ENCODE measurements at places on chromosomes 1 and 21. TPM values are rescaled to one million over a fixed set of nuclear protein-coding genes. Genes with fewer than 3 reads are reported as not detected.

The KRTAP11-1 gene
- not detected for total RNA-seq

The F11R gene
- 0.78 TPM for total RNA-seq

The RYR2 gene
- 0.43 TPM for total RNA-seq

The RNU1-3 gene
- under 0.01 TPM for total RNA-seq

The USH2A gene
- under 0.01 TPM for total RNA-seq

The RPS6KA1 gene
- total RNA-seq, result 4.2 TPM

The FAM167B gene
- 3.0 TPM for total RNA-seq

The PLA2G2D gene
- total RNA-seq, result not detected

The PTPN22 gene
- 8.6 TPM for total RNA-seq

The RPE65 gene
- not detected for total RNA-seq

The CHAF1B gene
- 4.1 TPM for total RNA-seq

The FAM110D gene
- total RNA-seq, result not detected

The CR2 gene
- total RNA-seq, result not detected

The MED8 gene
- 47.9 TPM for total RNA-seq

The RORC gene
- 0.39 TPM for total RNA-seq

The MIXL1 gene
- total RNA-seq, result not detected

The ZMYND12 gene
- total RNA-seq, result 2.2 TPM

The CYP2J2 gene
- 0.54 TPM for total RNA-seq

The USP33 gene
- total RNA-seq, result 105 TPM

The TAL1 gene
- 0.22 TPM for total RNA-seq

The FNDC5 gene
- 0.91 TPM for total RNA-seq

The CAMK2N1 gene
- 0.65 TPM for total RNA-seq

The RGS16 gene
- total RNA-seq, result 17.2 TPM

The PTPRF gene
- 22.5 TPM for total RNA-seq

The ATP5PB gene
- 342 TPM for total RNA-seq

The SPRR2B gene
- not detected for total RNA-seq

The KCNE2 gene
- not detected for total RNA-seq

The RSRP1 gene
- total RNA-seq, result 88.6 TPM

The BRWD1 gene
- total RNA-seq, result 70.6 TPM

The S100A4 gene
- total RNA-seq, result 276 TPM

The SNX7 gene
- total RNA-seq, result 66.4 TPM

The A3GALT2 gene
- total RNA-seq, result not detected

The GCSAML gene
- total RNA-seq, result not detected

The FCRL4 gene
- not detected for total RNA-seq

The SLFNL1 gene
- total RNA-seq, result 0.43 TPM

The SH2D5 gene
- total RNA-seq, result 3.0 TPM

The GABRD gene
- not detected for total RNA-seq

The TNFRSF1B gene
- 30.3 TPM for total RNA-seq

The RGS4 gene
- 2.1 TPM for total RNA-seq

The HUNK gene
- total RNA-seq, result 0.13 TPM

The PIK3C2B gene
- 2.7 TPM for total RNA-seq

The BATF3 gene
- total RNA-seq, result not detected

The KLF17 gene
- 1.4 TPM for total RNA-seq

The PTAFR gene
- not detected for total RNA-seq

The COL11A1 gene
- total RNA-seq, result 156 TPM

The PEAR1 gene
- 5.5 TPM for total RNA-seq

The SNAP47 gene
- 37.0 TPM for total RNA-seq

The MNDA gene
- total RNA-seq, result not detected

The MYOG gene
- not detected for total RNA-seq

The LYPLA2 gene
- 34.9 TPM for total RNA-seq

The CEP85 gene
- 11.9 TPM for total RNA-seq

The SPRR5 gene
- total RNA-seq, result not detected

The ADORA3 gene
- total RNA-seq, result not detected
